ENCODE measurements at places on chromosomes 13 and 19.

GRCh38 chr19:49811328-49811727, 1.8 kb downstream of the FUZ start:
- no peak for DNase-seq

GRCh38 chr13:22080832-22081231, 410.0 kb downstream of the FGF9 start:
- no peak for DNase-seq

DNA sequence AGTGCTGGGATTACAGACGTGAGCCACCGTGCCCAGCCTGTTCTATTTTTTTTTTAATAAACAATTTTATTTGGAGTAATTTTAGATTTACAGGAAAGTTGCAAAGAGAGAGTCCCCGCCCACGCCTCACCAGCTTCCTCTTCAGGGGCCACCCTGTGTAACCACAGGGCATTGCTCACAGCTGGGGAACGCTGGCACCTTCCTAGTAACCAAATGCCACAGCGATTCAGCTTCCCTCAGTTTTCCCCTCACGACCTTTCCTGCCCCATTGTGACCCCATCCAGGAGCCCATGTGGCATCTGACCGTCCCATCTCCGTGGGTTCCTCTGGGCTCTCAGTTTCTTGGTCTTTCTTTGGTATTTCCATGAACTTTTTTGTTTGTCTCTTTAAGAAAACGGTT, 83.9 kb downstream of the GNG7 start:
- peak; percentile 86 for DNase-seq

GRCh38 chr13:114258589-114258988, 22.8 kb upstream of the UPF3A start:
- DNase-seq, result no peak

GRCh38 chr13:40453351-40454021, 213.0 kb downstream of the FOXO1 start:
- DNase-seq, result no peak

DNA sequence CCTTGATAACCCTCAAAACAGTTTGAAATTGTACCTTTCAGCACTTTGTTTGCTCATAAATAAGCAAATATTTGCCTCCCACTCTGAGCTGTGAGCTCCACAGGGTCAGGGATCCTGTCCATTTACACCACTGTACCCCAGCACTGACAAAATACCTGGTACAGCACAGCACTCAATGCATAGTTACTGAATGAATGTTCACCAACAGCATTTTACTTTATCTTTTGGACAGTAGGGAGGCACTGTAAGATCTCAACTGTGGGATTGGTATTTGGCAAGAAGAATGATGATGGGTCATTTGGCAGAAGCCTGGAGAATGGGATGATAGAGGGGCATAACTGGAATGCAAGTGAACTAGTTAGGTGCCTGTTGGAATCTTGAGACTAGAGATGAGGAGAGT, 127.2 kb upstream of the ARGLU1 start:
- DNase-seq, result no peak

DNA sequence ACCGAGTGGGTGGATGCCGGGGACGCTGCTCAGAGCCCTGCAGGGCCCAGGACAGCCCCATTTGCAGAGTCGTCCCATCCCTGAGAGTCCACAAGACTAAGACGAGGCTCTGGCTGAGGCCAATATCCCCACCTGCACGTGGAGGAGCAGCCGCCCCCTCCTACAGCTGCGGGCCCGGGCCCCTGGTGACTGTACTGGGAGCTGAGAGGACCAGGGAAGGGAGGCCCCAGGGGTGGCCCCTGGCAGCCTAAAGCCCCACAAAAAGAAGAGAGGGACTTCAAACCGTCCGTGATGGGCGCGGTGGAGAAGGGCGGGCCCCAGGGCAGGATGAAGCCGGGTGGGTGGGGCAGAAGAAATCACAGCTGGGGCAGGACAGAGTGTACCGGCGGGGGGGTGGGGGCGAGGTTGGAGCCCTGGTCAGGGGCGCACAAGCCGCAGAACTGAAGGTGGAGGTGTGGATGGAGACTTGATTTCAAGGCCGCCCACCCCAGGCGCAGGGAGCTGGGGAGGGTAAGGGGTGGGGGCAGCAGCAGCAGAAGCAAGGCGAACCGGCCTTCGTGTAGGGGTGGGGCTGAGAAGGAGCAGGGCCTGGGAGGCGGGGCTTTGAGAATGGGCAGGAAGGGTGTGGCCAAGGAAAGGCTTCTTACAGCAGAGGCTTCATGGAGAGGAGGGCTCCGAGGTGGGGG, 12.9 kb downstream of the CFD start:
- DNase-seq, result peak; percentile 89

- DNase-seq, result no peak
Observed at GRCh38 chr19:47561440-47562057, 11.4 kb downstream of the ZNF541 start.

DNA sequence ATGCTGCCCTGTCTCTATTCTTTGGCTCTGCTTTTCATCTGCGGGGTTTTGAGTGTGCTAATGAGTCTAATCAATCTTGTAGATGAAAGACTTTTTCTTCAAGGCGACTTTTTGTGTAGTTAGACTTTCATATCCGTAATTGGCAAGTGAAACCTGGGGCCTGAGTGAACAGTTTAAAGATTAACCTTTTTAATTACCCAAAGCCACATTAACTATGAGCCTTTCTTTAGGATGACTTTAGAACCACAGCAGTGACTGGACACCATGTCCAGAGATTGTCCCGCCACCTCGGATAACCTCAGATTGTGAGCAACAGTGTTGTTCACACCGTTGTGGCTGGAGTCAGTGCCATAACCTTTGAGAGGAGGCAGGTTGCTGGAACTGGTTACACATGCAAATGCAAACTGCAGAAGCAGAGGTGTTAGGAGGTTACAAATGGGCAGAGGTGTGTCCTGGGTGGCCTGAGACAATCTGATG, 58.7 kb downstream of the SIAH3 start:
- no peak for DNase-seq
